ENCODE measurements at places on chromosomes 3 and 15.

DNA sequence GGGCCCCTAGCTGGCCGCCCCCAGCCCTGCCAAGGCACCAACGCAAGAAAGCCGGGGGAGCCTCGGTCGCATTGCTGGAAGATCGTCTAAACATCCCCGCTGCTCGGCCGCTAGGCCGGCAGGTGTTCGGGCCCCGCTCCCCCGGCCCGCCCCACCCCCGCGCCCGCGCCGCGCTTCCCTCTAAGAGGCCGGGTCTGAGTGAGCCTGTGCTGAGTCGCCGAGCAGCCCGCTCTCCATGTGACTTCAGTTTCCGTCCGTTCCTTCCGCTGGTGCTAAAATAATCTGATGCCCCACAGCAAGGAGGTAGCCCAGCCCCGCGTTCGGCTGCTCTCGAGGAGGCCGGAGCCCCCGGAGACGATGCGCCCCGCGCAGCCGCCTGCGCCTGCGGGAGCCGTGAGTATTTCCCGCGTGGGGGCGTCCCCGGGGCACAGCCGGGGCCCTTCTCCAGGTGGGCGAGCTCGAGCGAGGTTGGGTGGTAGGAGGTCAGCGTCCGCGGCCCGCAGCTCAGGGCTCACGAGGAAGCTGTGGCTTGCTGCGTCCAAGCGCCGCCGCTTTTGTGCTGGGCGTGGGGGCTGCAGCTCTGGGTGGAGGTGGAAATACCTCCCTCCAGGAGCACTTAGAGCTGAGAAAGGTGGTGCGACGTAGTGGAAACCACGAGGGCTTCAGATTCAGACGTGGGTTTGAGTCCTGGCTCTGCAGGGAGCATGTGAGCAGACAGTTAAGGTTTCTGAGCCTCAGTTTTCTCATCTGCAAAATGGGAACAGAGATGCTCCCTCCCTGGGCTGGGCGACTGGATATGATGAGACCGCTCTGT, at the start of gene NRROS:
TSS of gene NRROS (plus strand) at position 212 of the 814 bp plus-strand sequence. CDS start 14,846 bp downstream, outside the sequence.
- DNase-seq: no peak

DNA sequence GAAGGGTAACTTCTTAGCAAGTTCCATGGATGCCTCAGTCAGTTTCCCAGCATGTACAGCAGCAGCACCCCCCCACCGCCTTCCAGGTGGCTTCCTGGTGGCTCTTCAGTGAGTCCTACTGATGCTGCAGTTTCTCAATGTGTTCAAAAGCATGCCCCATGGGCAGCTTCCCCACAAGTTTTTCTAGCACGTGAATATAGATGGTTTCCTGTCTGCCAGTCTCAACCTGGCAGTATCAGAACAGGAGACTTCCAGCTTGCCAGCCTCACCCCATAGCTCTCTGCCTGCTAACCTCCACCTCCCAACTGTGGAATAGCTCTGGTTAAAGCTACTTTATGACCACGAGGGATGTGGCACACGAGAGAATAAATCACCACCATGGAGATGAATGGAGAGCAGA, 188.3 kb upstream of the SLCO3A1 start:
- no peak for DNase-seq

DNA sequence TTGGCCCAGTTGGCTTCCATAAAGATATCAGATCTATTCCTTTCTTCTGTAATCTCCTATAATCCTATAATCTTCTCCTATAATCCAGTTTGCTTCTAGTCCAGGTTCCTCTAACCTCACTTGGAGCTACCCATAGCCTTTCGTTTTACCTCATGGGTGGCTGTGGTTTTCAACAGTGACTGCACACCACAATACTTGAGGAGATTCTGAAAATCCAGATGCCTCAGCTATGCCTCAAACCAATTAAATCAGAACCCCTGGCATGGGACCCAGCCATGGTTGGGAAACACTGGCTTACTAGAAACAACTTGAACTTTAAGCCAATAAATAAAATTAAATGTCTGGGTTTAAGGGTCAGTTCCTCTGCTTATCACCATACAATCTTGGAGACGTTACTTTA, 86.1 kb upstream of the NTRK3 start:
- DNase-seq: no peak

DNA sequence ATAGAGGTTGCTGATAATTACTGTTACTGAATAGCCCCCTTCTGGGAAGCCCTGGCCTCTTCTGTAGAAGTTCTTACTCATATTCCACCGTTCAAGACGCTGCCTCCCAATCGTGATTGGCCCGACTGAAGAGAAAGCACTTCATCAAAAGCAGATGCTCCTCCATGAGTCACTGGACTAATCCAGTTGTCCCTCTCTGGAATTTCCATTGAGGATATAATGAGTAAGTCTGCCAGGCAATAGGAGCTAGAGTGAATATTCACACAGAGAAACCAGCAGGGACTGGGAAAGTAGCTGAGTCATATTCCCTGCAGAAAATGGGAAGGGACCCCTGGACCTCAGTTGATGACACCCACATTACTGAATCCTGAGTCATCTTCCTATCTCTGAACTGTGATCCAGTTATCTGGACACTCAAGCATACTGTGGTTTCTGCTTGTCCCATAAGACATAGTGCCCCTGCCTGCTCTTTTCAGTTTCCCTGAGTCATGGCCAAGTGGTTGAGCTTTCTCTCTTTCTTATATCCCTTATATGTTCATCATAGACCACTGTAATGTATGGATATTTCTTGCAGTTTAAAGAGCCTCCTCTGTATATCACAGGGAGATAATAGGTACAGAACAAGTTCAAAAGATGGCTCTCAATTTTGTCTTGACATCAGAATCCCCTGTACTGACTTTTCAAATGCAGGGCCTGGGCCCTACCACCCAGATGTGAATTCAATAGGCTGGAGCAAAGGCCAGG, 151.2 kb upstream of the CDIN1 start:
- no peak for DNase-seq

GRCh38 chr15:64856429-64857145, 14.9 kb downstream of the PLEKHO2 start:
- no peak for DNase-seq

DNA sequence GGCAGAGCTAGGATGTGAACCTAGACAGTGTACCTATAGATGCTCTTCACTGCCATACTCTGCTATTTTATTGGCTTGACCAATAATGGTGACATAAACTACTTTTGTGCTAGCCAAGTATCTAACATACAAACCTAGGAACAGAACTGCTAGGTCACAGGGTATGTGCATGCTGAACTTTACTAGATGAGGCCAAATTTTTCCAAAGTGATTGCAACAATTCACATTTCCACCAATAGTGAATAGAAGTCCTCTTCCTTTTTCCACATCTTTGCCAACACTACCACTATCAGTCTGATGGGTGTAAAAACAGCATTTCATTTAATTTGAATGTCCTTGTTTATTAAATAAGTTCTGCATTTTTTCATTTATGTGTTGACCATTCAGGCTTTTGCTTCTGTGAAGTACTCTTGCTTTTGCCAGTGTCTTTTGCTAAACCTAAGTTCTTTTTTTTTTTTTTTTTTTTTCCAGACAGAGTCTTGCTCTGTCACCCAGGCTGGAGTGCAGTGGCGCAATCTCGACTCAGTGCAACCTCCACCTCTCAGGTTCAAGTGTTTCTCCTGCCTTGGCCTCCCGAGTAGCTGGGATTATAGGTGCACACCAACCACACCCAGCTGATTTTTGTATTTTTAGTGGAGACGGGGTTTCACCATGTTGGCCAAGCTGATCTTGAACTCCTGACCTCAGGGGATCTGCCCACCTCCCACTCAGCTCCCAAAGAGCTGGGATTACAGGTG, 54.1 kb downstream of the DCAF1 start:
- no peak for DNase-seq

DNA sequence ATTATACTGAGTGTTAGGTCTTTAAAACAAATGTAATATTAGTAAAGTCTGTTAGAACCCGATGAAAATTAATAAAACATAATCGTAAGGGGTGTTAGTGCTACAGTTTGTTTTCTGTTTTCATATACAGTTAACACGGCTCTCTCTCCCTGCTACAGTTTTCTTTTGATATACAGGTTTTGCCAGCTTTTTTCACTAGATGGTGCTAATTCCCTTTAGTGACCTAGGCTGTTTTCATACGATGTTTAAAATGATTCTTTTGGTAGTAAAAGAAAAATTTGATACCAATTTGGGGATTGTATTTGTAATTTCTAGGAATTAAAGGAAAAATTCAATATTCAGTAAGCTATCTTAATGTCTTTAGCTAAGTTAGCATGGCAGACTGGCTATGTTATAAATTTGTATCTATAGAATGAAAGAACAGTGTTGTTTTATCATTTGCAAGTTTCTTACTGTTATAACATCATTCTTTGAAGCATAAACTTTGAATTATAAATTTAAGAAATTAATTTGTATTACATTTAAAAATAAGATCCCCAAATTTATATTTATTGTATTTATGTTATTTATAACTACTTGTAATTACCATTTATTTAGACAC, 11.5 kb downstream of the APH1B start:
- no peak for DNase-seq

DNA sequence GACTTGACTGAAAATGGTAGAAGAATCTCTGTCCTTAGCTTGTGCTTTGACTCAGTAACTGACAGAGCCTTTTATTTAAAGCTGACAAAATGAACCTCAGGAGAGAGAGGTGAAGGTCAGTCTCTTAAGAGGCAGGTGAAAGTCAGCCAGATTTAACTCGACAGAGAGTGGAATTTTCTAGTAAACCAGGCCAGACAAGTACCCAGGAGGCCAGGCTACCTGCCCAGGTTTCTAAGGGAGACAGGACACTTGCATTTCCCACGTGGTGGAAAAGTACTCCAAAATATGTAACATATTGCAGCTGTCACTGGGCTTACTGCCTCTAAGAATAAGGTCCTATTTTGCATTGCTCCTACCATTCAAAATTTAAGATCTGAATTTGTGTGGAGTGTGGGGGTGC, 167.9 kb downstream of the FMN1 start:
- DNase-seq: no peak

GRCh38 chr15:47496343-47497185, 220.7 kb upstream of the SEMA6D start:
- DNase-seq: no peak

- no peak for DNase-seq
Observed at GRCh38 chr15:60701261-60702019, 222.5 kb upstream of the ICE2 start.

GRCh38 chr3:161348796-161349400, 22.4 kb downstream of the SPTSSB start:
- no peak for DNase-seq

DNA sequence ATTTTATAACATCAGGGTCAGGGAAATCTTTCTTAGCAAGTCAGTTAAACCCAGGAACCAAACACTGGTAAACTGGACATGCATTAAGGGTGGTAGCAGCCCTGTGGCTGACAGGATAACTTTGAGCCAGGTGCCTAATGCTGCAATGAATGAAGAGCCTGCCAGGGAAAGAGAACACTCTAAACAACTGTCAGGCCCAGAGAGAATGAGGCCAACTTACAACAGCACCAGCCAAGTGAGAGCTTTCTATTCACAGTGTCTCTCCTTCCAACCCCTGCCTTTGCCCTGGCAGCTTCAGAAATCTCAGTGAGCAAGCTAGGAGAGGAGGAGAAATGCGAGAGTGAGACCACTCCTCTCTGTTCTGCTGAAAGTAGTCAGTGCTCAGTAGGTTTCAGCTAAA, 50.4 kb upstream of the ATP2C1 start:
- no peak for DNase-seq

GRCh38 chr15:68316061-68316804, 38.7 kb downstream of the FEM1B start:
- DNase-seq: no peak

DNA sequence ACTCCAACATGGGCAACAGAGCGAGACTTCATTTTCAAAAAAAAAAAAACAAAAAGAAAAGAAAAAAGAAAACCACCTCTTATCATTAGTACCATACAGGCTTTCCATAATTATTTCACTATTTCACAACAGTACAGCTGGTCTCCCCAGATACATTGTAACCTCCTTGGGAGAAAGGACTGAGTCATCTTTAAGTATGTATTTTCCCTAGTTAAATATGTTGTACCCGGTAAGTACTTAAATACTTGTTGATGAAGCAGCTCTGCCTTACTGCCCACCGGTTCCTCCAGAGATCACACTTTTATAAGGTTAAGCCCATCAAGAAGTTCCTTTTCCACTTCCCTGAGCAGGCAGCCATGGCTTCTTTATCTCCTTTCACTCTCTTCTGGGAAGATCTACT, 789.5 kb upstream of the CFAP20DC start:
- DNase-seq: no peak

GRCh38 chr3:112781599-112781998, 65.1 kb downstream of the CD200R1L start:
- DNase-seq: no peak

GRCh38 chr3:100869787-100870186, 123.4 kb downstream of the ABI3BP start:
- DNase-seq: no peak

GRCh38 chr15:28936481-28936881, 50.7 kb downstream of the APBA2 start:
- no peak for DNase-seq

DNA sequence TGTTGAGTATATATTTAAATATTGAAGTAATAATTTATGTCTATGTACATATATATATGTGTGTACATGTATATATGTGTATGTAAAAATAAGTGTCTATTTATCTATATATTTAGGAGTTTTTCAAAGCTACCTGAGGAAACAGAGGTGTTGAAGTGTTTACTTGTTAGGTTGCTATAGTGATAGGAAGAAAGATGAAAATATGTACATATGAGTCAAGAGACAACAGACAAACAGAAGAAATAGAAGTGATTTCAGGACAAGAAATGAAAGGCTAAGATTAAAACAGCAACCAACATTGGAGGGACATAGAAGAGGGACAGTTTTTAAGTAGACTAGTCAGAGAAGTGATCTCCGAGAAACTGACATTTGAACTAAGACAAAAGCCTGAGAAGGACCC, 11.1 kb downstream of the IL1RAP start:
- no peak for DNase-seq

GRCh38 chr3:120780977-120781376, 38.4 kb downstream of the GTF2E1 start:
- DNase-seq: no peak

DNA sequence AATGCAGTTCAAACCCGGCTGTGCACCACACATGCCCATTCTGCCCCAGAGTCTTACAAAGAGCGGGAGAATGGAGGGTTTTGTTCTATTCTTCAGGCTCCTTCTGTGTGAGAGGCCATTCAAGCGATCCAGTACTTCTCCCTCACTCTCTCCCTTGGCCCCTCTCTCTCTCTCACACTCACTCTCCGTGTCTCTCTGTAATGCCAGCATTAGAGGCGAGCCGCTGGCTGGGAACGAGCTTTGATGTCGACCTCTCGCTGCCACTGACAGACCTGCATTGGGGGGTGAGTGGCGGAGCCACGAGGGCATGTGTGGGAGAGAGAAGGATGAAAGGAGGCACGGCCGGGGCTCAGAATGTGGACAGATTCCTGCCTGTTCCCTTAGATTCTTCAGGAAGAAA, 231.7 kb upstream of the ARRDC4 start:
- DNase-seq: no peak
